ENCODE measurements at places on chromosomes 13 and 19.
A peak's percentile ranks its signal among the peaks of the same experiment; 100 is the strongest.

- no peak for DNase-seq
Observed at GRCh38 chr19:30375553-30376031, 3.4 kb downstream of the ZNF536 start.

DNA sequence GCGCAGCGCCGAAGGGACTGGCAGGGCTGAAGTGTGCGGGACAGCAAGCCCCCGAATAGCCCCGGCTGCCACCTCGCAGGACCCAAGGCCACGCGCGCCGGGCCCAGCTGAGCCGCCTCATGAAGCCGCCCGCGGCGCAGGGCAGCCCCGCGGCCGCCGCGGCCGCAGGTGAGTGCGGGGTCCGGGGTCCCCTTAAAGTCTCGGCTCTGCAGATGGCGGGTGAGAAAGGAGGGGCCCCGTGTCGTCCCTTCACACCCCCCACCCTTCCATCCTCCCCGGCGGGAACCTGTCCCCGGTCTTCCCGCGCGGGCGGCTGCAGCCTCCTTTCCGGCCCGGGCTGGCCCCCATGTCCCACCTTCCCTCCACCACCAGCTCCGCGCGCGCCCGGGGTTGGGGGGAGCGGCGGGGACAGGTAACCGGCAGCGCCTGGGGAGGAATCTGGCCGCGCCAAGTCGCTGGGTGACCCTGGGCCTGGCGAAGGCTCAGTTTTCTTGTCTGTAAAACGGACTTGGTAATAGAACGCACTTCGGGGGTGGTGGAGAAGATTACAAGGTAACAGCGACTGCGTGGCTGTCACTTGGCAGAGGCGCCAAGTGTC lies 338 bp downstream of the RGCC start:
- DNase-seq = peak; percentile 28

GRCh38 chr19:8503510-8503909 lies 1.1 kb upstream of the PRAM1 start:
- DNase-seq = no peak

DNA sequence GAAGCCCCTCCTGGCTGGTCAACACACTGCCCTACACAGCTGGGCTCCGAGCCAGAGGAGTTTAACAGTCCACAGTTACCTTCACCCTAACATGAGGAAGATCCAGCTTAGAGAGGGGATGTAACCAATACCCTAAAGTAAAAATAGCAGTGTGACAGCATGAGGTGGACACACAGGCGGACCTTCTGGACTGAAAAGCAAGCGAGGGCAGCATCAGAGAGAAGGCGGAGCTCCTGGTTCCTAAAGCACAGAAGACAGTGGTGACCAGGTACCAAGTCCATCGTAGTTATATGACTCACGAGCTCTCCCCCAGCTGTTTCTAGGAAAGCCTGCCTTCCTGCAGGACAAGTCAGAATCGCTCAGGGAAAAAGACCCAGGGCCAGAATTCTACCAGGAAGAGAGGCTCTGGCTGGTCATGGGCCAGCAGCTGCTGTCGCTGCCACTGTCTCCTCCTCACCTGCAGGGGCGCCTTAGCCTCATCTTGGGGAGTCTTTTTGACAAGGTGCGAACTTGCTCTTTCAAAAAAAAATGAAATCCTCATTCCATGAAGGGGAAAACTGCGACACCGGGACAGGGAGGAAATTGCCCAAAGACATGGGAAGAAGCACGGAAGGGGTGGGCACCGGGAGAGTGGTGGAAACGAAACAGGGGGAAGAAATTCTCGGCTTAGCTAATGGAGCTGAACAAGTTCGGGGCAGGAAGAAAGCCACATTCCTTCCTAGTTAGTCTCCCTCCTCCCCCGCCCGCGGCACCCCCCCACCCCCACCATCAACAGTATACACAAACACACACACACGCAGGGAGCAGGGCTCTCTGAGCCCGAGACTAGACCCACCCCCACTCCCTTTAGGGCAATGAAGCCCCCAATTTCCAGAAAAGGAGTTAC lies 1.7 kb downstream of the ELL start:
- DNase-seq = peak; percentile 50

DNA sequence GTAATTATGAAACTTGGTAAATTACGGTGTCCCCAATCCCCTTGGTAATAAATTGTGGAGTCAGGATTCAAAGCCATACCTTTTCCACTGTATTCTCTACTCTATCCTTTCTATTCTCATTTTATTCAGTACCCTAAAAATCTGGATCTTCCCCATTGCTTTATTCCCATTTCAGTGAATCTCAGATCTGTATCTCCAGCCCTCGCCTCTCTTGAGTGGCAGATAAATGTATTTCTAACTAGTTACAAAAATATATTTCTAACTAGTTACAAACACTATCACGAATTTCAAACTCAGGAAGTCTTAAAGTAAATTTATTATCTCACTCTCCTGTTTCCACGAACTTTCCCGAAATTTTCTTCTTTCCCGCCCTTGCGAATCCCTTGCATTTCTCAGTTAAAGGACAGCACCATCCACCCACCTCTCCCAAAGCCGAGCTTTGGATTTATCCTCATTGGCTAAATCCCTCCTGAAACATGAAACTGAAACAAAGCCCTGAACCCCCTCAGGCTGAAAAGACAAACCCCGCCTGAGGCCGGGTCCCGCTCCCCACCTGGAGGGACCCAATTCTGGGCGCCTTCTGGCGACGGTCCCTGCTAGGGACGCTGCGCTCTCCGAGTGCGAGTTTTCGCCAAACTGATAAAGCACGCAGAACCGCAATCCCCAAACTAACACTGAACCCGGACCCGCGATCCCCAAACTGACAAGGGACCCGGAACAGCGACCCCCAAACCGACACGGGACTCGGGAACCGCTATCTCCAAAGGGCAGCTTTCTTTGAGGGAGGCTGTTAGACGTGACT lies 164.3 kb upstream of the PABPC3 start:
- no peak for DNase-seq
